MCF 10A (cell line): ENCODE measurements at places on chromosomes 16 and 17.
A peak's percentile ranks its signal among the peaks of the same experiment; 100 is the strongest.

- peak; percentile 25 for DNase-seq
Observed at GRCh38 chr17:48577946-48578615, at the start of gene HOXB4. Gene HOXB4, minus strand, starts transcription at chr17:48578350. Its CDS starts 31 bp downstream, at chr17:48578319.

GRCh38 chr16:24319126-24319814, 63.1 kb downstream of the CACNG3 start:
- no peak for DNase-seq

DNA sequence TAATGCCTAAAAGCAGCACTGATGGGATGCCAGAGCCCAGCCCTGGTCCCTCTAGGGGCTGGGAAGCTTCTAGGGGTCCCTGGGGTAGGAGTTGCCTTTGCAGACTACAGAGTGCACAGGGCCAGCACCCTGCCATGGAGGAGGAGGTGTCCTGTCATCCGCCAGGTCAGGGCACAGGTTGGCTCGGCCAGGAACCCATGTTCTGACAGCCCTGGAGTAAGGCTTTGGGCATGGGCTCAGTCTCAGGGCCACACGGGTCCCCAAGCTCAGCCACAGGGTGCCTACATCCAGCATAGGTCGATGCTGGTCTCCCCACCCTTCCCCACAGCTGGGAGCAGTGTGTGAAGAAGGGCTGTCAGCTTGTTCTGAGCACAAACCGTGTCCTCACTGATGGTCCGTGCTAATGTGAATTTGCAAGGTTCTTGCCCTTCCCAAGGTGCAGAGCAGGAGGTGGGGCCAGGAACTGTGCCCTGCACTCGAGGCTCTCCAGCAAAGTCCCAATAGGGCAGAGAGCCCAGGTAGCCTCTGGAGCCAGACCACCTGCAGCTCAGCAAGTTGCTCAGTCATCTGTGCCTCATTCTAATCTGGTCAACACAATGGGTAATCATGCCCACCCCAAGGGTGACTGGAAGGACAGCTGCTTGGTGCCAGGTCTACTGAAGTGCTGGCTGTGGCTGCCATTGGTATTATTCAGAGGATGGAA, 72.8 kb downstream of the AMFR start:
- DNase-seq: no peak

GRCh38 chr16:66717776-66718175, 21.2 kb upstream of the CMTM4 start:
- DNase-seq: no peak

- no peak for DNase-seq
Observed at GRCh38 chr16:46613352-46613751, 7.8 kb downstream of the SHCBP1 start.

- no peak for DNase-seq
Observed at GRCh38 chr17:16942141-16943031, 29.5 kb downstream of the TNFRSF13B start.
